ENCODE measurements at places on chromosomes 2 and 18.

GRCh38 chr2:26721115-26722032 lies 28.9 kb downstream of the KCNK3 start:
- DNase-seq = no peak

DNA sequence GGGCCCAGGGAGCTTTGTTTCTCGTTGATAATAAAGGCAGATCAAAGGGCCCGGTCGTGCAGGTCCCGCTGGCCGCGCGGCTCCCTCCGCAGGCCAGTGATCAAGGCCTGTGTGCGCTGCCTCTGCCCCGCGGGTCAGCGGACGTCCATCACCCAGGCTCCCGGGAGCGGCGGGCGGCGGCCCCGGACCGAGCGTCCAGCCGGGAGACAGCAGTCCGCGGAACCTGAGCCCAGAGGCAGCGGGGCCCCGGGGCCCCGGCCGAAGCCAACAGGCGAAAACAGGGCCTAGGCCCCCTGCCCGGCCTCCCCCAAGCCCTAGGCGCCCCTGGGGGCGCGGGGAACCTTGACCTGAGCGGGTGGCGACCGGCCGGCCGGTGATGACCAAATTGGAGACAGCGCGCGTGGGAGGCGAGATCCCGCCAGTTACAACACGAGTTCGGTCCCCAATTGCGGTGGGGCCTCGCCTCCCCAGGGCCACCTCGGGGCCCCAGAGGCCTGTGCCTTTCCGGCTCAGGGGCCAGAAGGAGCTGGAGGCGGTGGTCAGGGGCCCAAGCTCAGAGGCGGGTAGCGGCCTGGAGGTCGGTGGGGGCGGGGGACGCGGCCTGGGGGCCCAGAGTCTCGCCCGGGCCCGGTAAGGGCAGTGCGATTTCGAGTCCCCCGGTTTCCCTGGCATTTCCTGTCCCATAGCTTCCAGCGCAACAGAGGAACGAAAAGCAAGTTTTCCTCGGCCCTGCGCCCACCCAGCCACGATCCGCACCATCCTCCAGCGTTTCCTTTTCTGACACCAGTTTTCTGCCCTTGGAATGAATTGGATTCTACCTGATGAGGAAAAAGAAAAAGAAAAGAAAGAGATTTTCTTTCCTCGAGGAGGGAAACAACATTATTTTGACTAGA lies 5.9 kb downstream of the SP9 start:
- DNase-seq = no peak

DNA sequence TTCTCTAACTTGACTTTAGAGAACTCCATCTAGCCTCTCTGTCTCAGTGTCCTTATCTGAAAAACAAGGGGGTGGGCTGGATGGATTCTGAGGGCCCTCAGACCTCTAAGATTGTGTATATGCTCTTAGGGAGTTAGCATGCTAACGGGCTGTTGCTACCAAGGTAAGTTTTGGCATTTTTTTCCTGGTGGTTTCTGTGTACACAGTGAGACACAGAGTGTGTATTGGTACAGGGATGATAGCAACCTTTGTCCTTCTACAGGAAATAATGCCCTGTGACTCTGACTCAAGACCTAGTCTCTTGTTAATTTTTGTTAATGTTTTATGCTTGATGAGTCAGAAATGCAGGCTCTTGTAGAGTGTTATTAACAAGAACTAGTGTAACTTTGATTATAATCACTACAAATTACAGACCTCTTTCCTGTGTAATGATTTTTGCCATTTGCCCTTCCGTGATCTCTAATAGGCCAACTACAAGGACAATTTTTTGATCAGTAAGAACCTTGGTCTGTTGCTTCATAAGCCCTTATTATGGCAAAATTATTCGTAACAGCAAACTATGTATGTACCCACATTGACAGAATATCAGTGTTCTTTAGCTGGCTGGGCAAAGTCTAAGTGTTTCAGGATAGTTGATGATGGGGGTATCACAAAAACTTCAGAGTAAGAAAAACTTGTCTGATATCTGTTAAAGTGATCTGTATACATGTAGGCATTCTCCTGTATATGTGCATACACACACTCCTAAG lies 89.7 kb downstream of the SPTBN1 start:
- no peak for DNase-seq

- no peak for DNase-seq
These were observed 43.5 kb upstream of the MSH2 start for GRCh38 chr2:47359375-47359868.

- DNase-seq = no peak
These were observed 60.2 kb downstream of the DPP4 start for GRCh38 chr2:162013514-162014475.

DNA sequence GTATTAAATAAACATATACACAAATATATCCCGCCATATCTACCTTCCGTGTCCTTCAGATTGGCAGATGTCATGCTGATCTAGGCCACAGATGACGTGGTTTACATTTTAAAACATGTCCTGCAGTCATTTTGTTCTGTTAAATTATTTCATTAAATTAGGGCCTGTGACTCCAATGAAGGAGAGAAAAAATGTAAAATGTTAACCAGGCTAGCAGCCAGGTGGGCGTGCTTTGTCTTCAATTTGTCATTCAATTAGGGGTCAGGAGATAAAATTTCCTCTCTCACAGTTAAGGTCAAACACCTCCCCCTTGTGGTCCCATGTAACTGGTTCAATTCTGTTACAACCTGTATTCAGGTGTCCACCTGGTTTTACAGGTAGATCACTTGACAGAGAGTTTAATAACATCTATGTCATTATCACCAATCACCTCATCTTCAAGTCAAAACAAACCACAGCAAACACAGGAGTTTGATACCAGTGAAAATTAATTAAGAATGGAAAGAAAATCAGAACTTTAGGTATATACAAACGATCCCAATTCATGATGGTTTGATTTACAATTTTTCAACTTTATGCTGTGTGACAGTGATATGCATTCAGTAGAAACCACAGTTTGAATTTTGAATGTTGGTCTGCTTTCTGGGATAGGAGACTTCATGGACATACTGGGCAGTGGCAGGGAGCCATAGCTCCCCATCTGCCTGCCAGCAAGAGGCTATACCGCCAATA lies 339.4 kb downstream of the CMPK2 start:
- no peak for DNase-seq

DNA sequence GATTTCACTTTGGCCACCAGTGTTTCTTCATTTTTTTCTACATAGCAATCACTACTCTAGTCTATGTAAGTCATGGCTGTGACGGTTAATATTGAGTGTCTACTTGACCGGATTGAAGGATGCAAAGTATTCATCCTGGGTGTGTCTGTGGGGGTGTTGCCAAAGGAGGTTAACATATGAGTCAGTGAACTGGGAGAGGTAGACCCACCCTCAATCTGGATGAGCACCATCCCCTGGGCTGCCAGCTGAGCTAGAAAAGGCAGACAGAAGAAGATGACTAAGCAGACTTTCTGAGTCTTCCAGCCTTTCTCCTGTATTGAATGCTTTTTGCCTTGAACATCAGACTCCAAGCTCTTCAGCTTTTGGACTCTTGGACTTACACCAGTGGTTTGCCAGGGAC lies 265.0 kb upstream of the SLC8A1 start:
- no peak for DNase-seq

- no peak for DNase-seq
These were observed 206.4 kb upstream of the NCKAP5 start for GRCh38 chr2:133774654-133775015.

DNA sequence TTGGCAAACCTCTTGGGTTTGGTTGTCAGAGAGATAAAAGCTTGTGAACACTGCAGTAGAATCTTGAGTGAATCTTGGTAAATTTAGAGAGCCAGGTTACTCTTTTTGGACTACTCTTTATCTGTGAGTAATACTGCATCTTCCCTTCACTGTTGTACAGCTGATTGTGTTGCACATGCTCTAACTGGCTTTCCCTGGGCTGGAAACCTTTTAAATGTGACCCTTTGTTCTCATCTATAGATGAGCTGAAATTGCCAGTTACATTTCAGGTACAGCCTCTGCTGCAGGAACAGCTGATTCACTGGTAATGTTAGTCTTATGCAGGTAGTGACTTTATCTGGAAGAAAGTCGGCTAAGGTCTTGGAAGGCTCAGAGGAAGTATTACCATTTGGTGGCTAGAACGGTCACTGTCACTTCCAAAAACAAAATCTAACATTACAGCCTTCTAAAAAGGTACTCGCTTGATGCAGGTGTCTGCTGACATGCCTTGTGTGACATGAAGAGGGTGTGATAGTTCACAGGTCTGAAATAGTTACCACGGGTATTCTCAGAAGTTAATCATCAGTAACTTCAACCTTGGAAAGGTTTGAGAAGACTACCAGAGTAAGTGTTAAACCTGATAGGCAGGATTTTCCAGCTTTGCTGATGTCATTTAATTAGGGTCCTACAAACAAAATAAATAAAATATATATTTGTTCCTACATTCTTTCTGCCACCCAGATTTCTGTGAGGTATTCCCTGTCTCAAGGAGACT lies 851.1 kb downstream of the SLC4A3 start:
- DNase-seq = no peak

DNA sequence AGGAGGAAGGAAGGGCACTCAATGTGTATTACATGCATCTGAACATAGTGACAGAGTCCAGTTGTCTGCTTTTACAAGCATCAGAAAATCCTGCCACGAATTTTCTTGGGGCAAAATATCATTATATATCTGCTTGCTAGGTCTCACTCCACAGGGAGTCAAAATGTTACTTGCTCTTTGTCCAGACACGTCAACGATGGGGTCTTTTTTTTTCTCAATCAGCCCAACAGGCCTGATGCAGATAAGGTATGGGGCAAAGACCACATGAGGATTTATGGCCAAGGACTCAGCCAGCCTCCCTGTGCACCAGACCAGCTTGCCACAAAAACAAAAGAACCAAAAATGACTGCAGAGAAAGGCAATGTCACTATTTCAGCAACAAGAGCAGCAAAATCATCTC lies 323.4 kb upstream of the PKDCC start:
- no peak for DNase-seq
